HCT116 (cell line): ENCODE measurements at places on chromosomes 2 and 18. TPM values are rescaled to one million over a fixed set of nuclear protein-coding genes. Genes with fewer than 3 reads are reported as not detected.

LIMS3 gene
- total RNA-seq, result 1.1 TPM

GRCh38 chr18:45876161-45876560 is 50.7 kb downstream of the SIGLEC15 start:
- no peak for DNase-seq

DNA sequence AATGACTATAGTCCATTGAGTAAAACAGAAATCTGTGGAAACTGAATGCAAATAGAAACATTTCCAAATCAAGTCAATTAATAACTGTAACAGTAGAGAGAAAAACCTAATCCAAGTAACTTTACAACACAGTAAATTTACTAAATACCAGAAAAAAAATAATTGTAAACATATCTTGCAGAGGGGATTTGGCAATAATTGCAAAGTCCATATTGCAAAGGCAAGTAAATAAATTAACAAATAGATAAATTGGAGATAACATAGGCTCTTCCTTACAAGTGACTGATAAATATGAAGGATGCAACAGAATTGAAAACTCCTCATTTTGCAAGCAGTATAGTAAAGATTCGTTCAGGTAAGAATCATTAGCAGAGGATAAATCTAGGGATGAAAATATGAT is 65.0 kb downstream of the SMC6 start:
- no peak for DNase-seq

DNA sequence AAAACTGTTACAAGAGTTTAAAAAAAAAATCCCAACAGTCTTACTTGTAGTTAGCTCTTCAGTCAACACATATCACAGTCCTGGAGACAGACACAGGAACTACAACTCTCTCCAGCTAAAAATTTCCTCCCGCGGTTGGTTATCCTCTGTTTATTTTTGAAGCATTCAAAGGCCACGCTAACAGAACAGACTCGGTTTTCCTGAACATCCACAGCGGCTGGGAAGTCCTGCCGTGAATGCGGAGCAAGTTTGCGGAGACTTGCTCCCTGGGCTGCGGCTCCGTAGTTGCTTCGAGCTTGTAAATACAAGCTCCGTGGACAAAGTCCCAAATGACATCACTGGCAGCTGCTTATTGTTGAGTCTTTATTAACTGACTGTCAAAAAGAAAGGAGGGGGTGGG is at the start of gene NCKAP5:
Gene NCKAP5 (minus strand): TSS at position 292 of the 400 bp plus-strand sequence. CDS start 50,937 bp downstream, outside the sequence.
- DNase-seq, result no peak

DNA sequence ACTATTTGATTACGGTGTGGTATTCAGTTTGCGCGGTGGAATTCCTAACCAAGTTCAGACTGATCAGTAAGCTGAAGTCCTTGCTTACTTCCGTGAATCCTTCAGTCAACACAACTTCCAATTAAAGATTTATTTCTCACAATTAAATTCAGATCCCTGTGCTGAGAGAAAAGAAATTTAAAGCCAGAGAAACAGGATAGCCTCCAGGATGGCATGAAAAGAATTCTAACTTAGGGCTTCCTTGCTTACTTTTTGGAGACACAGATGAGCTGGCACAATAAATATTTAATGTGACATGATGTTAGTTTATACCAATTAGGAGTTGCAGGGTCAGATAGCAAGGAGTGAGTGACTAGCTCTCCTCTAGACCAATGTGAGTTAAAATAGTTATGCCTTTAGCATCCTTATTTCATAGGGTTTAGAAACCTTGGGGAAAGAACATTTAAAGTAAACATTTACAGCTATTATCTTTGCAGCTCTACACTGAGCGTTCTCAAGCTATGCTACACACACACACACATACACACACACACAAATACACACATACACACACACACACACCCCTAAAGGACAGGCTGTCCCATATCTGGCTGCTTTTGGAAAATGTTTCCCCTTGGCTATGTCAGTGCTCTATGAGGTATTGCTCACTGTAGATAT is 151.0 kb downstream of the TRIB2 start:
- no peak for DNase-seq

DNA sequence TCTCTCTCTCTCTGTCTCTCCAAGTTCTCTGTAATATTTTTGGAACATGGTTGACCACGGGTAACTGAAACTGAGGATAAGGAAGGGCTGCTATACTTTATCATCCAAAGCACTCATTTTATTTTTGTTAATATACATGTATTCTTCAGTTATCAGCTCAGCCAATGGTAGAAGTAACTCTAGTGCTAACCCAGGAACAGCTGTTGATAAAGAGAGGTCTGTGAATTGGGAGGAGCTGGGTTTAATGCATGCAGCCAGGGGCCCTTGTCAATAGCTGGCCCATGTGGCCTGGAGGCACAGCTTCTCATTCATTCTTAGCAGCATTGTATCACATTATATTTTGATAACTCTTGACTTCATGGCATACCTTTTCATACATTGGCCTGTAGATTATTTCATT is 401.6 kb downstream of the EPHA4 start:
- no peak for DNase-seq

- no peak for DNase-seq
Observed at GRCh38 chr18:48680339-48681250, 141.8 kb downstream of the CTIF start.

- no peak for DNase-seq
Observed at GRCh38 chr2:236558036-236558435, 11.6 kb upstream of the ACKR3 start.

- DNase-seq, result no peak
Observed at GRCh38 chr18:33745871-33746545, 168.0 kb downstream of the ASXL3 start.

DNA sequence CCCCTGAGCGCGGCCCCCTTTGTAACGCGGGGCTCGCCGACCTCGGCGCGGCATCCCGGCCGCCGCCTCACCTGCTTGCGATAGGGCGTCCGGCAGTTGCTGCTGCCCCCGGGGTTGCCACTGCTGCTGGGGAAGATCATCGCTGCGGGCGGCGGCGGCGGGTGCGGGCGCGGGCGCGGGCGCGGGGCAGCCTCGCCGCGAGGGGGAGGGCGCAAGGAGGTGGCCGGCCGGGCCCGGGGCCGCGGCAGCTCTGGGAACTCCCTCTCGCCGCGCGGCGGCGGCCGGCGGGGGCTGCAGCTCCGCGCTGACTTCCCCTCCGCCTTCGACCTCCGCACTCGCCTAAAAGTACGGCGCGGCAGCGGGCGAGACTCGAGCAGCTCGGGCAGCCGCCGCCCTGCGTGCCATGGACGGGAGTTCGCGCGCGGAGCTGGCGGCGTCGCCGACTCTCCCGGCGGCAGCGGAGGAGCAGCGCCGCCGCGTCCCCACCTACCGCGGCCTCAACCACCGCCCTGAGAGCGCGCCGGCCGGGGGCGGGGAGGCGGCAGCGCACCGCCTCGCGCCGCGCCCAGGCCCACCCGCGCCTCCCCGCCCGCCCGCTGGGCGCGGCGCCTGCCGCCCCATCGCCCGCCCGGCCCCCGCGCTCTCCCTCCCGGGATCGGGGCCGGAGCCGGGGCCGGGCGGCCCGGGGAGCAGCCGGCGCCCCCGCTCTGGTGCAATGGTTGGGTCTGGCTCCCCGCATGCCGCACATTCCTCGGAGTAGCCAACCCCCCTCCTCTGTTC is 86.0 kb downstream of the RBMS1 start:
- no peak for DNase-seq

GRCh38 chr2:41947701-41948396 is 100.0 kb upstream of the PKDCC start:
- no peak for DNase-seq
